Endothelial cell (in vitro differentiated cells): ENCODE measurements at places on chromosomes 1 and 21.
A peak's percentile ranks its signal among the peaks of the same experiment; 100 is the strongest.

DNA sequence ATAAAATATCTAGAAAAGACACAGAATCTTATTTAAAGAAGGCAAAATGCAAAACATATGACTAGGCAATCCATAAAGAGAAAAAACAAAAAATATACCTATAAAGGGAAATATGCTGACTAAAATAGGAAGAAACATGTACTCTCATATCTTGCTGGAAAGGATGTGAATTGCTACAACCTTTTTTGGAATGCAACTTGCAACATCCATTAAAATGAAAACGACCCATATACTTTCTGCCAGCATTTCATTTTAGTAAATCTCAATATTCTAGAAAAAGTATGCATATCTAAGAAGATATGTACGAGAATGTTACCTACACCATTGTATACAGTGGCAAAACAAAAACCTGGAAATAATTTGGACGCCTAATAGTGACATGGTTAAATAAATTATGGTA, 56.6 kb downstream of the EDEM3 start:
- no peak for DNase-seq

- DNase-seq, result no peak
These were observed 6.4 kb downstream of the RPS6KC1 start for GRCh38 chr1:213057264-213058059.

DNA sequence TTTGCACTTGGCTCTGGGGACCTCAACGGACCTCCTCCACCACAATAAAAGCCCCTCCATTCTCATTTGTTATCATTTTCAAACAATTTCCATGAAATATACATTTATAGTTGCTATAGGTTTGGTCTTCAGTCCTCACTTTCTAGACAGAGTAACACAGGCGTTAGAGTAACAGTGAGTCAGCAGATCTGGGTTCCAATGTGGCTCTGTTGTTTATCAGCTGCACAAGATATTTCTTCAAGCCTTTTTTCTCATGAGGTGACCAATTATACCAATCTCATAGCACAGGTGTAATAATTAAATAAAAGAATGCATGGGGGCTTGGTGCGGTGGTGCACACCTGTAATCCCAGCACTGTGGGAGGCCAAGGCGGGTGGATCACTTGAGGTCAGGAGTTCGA, 32.8 kb upstream of the PSMB2 start:
- no peak for DNase-seq

- DNase-seq, result no peak
These were observed 29.8 kb upstream of the C1orf198 start for GRCh38 chr1:230898144-230898543.

GRCh38 chr1:12141163-12141850, 25.5 kb upstream of the TNFRSF1B start:
- DNase-seq, result no peak

DNA sequence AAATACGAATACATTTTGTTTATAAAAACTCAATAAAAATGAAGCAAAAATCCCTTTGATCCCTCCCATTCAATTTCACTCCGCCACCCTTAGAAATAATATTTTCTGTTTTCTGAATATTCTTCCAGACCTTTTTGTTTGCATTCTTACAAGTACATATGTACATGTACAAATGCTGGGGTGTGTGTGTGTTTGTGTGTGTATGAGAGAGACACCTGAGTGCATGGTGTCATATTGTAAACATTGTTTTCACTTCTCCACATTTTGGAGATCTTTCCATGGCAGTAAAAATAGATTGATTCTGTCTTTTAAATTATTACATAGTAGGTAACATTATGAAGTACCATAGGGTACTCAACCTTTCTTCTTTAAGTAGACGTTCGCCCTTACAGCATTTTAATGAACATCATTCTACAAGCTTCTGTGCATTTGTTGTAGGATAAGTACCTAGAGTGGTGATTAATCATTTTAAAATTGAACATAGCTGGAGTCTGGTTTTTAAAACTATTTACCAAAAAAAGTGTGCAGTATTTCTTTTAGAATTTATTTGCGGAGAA, 1.3 kb upstream of the MPC2 start:
- DNase-seq, result no peak

GRCh38 chr1:31650161-31651088, 5.7 kb upstream of the PEF1 start:
- no peak for DNase-seq

GRCh38 chr1:28971980-28972771, 57.8 kb downstream of the EPB41 start:
- DNase-seq, result no peak

DNA sequence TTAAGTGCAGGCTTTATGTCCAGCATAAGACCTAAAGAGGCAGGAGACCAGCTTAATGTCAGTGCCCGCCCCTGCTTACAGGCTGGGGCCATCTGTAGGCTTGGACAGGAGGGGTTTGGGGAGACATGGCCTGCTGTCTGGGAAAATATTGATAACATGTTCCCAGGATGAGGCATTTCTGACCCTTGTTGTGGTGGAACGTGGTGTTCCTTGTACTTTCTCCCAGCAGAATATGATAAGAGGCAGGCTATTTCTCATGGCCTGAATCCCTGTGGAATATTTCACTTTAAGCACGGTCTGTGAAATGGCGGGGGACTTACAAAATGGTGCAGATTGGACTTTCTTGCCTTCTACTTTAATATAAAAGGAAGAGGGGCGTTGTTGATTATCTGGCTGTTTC, 41.9 kb upstream of the PLA2G5 start:
- no peak for DNase-seq

DNA sequence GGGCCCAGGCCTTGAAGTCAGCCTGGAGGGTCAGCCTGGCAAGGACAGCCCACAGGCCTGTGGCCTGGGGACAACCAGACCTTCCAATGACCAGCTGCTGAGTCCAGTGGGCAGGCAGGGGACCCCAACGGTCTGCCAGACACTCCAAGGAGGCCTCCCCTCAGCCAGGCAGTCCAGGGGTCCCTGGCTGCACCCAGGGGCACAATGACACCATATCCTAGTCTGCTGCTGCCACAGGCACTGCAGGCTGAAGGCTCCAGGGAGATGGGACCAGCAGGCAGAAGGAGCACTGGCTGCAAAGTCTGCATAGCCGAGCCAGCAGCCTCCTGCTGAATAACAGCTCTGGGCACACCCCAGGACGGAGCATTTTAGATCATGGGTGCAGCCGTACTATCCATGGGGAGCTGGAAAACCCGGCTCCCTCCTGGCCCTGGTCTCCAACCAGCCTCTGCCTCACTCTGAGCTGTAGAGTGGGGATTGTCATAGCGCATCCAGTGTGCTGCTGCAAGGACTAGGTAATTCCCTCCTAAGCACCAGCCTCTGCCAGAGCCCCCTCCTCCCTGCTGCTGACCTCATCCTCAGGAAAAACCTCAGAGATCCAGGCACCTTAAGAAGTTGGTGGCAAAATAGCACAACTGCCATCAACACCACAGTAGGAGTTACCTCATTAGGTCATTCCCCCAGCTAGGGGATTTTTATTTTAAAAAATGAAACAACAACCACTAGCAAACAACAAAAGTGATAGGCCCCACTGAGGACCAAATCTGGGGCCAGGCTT, 4.8 kb upstream of the LAPTM5 start:
- DNase-seq, result no peak

DNA sequence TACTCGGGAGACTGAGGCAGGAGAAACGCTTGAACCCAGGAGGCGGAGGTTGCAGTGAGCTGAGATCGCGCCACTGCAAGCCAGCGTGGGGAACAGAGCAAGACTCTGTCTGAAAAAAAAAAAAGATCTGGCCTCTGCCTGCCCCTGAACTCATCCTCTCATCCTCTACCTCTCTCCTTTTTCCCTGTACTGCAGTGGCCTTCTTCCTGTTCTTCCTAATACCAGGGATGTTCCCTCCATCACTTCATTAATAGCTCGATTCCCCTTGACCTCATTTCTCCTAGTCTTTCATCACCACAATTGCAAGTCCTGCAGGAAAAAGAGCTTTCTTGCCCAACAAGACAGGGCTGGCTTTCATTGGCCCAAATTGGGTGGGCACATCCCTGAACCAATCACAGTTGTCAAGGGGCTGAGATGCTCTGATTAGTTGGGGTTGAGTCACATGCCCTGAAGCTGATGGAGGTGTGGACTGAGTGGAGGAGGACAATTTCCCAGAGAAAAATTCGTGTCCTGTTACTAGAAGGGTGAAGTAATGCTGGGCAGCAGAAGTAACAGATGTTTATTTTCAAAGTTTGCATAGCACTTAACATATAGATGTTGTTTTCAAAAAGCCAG, 86.8 kb upstream of the PUM1 start:
- no peak for DNase-seq

DNA sequence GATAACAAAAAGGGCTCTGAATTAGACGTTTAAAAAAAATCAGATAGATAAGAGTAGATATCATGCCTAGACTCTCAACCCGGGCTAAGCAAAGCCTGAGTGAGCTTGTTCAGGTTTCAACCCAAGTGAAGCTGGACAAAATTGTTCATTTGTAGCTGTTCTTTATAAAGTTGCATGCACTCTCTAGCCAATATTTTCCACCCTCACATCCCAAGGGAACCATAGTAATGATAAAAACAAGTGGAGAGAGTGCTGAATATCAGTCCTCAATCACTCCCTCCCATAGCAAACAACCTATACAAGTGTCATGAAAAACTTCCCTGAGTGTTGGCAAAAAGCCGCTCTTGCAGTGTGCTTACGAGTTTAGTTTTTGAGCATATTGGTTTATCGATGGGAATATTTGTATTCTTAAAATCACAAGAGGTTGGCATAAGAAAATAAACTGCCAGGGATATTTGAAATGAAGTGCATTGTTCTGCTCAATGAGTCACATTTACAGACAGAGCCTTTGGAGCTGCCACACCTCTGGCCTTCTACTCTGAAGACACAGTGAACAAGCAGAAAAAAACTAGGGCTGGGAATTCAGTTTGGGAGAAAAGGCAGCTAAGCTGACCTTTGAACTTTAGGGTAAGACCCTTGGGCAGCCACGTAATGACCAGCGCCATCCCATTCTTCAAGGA, 2.2 kb upstream of the CLCA2 start:
- no peak for DNase-seq

GRCh38 chr1:220726634-220727033, 21.5 kb upstream of the MTARC2 start:
- no peak for DNase-seq

GRCh38 chr1:20446796-20447195, 39.2 kb downstream of the CAMK2N1 start:
- no peak for DNase-seq

DNA sequence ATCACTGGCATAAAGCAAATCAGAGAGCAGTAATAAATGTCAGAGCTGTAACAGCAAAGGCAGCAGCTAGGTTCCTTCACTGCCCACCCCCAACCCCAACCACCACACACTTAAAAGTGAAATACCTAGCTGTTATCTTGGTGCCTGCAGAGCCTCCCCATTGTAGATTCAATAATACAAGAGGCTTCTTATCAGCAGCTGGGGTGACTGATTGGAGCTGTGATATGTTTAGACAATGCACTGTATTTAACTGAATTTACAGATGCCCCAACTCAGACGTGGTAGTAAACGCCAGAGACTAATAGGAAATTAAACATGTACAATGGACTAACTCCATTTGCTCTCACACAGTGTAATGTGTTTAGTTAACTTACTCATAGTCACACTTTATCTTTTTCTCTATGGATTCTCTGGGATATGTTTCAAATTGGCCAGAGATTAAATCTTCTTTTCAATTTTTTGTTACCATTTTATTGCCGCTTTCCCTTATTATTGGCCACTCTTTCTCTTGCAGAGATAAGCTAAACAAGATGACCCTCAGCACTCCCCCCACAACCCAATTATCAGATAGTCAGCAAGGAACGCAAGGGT, 117.1 kb downstream of the ESRRG start:
- DNase-seq, result peak; percentile 47

- no peak for DNase-seq
These were observed 16.1 kb downstream of the IFT25 start for GRCh38 chr1:53929246-53929960.

DNA sequence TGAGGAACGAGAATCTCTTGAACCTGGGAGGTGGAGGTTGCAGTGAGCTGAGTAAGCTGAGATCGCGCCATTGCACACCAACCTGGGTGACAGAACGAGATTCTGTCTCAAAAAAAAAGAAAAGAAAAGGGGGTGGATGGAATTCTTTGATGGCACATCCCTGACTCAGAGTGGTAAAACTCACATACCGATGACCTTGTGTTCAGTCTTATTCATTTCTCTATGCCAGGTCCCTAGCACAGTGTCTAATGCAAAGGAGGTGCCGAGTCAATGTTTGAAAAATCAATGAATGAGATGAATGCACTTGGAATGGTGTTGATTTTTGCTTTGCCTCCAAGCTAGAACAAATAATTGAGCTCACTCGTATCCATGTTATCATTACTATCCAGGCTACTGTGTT, 18.5 kb upstream of the FAM20B start:
- DNase-seq, result no peak

DNA sequence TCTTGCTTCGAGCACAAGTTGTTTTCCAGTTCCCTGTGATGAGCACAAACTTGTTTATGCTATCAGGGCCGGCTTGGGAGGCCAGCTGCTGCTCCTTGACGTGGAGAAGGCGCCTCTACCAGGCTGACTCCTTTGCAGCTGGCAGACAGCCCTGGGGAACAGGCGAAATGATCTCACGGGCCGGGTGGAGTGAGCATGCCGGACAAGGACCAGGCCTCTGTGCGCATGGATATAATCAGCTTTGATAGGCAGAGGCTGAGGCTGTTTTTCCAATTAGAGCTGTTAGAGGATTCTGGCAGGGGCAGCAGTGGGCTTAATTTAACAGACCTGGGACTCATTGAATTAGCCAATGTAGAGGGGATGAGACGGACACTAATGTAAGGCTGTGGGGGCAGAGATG, 38.9 kb downstream of the FAM163A start:
- no peak for DNase-seq

- DNase-seq, result no peak
These were observed 53.1 kb downstream of the RWDD3 start for GRCh38 chr1:95287081-95287480.

DNA sequence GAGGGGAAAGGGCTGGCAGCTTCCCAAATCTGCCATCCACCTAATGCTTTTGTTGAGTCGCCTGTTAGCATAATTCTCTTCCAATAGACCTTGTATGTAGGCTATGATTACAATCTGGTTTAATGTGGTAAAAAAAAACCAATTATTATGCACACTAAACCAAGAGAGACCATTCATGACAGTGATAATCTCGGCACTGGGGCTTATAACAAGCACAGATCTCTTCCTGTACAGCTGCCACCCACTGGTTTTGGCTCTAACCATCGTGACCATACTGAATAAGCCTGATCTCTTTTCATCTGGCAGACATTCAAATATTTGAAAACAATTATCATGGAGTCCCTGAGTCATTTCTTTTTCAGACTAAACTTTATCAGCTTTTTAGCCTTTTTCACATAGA, 12.0 kb upstream of the SYT14 start:
- DNase-seq, result no peak

DNA sequence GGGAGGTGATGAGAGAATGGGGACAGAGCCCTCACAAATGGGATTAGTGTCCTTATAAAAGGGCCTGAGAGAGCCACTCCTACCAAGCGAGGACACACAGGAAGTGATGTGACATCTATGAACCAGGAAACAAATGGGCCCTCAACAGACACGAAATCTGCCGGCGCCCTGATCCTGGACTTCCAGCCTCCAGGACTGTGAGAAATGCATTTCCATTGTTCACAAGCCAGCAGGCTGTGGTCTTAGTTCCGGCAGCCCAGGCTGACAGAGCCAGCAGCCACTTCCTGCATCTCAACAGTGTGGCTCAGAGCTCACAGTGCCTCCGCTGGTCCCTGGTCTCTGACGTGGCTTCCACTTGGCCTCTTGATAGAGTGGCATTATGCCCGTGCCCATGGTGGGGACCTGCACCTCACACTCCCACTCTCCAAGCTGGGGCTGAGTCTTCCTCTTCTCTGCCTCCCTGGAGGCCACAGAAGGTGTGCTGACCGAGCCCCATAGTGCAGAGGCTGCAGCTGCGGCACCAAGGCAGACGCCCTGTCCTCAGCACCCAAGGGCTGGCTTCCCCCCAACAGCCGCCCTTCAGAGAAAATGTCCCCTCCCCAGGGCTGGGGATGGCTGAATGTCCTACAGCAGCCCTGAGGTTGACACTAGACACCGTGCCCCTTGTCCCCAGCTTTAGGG, 44.9 kb downstream of the ACOT7 start:
- peak; percentile 65 for DNase-seq
